ENCODE measurements at places on chromosomes 7 and 10.

- DNase-seq: no peak
Observed at GRCh38 chr7:38154278-38154677, 23.8 kb upstream of the STARD3NL start.

- no peak for DNase-seq
Observed at GRCh38 chr7:150727381-150727780, 9.8 kb upstream of the GIMAP5 start.

- no peak for DNase-seq
Observed at GRCh38 chr10:125158275-125158600, 2.1 kb downstream of the CTBP2 start.

DNA sequence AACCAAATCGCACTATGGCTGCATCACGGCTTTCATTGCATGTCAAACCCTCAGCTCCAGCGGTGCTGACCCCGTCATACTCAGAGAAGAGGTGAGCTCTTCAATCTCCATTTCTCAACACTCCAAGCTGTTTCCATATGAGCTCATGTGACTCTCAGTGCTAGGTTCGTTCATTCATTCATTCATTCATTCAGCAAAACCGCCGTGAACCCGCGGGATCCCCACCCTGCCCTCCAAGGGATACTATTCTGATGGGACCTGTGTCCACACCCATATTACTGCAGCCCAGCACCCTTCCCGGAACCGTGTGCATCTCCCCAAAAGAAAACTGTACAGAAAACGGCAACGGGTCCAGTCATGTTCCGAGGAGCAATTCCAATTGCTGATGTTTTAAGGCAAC is 184.7 kb downstream of the DIP2C start:
- no peak for DNase-seq

DNA sequence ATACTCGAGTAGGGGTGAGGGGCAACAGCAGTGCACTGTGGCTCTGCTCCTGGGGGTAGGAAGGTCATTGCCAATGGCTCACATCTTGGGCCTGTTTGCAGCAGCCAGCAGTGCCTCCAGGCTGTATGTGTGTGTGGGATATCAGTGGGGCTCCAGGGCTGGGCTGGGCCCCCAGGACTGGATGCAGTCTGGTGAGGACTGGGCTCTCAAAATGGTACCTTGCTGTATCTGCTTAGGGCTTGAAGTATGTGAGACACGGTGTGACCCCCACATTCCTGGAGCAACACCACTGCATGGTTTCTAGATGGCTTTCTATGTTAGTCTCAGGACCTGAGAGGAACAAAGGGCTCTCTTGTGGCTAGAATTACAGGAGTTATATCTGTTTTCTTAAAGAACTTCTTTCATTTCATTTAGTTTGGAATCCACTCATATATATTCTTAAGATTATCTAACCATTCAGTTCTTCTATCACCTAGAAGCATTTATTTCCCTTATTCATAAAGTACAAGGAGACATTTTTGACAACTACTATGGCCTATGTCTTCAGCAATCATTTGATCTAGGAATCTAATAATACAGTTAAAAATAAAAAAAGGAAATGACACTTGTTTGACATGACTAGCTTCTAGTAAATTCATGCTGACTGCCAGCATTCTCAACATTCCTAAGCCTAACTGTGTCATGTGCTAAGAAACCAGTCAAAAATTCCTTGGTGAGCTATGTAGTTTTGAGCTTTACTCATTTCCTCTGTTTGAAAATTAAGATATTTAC is 443.2 kb upstream of the SEMA3A start:
- peak; percentile 43 for DNase-seq

DNA sequence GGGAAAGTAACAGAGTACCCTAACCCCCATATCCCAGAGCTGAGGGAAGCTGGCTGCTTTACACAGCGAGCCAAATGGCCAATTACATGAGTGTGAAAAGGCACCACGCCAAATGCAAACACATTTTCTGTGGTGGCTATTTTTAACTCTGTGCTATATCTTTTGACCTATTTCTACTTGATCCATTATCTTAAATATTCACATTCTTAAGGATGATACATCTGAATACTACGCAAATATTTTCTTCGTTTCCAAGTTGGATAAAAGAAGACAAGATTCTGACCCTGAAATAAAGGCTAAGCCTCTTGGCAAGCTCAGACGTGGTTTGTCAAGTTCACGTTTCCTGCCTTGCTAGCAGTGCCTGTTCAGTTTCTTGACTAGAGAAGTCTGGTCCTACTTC is 146.7 kb upstream of the TMEM196 start:
- DNase-seq: peak; percentile 58

- DNase-seq: no peak
Observed at GRCh38 chr7:80181411-80181810, 46.8 kb downstream of the GNAI1 start.

GRCh38 chr7:19066170-19066569 is 51.3 kb downstream of the TWIST1 start:
- no peak for DNase-seq

GRCh38 chr10:71042699-71043098 is 154.3 kb upstream of the PCBD1 start:
- DNase-seq: no peak

- DNase-seq: no peak
Observed at GRCh38 chr10:104903433-104903832, 262.3 kb downstream of the SORCS3 start.

GRCh38 chr10:21427804-21428481 is 97.5 kb downstream of the SKIDA1 start:
- no peak for DNase-seq

DNA sequence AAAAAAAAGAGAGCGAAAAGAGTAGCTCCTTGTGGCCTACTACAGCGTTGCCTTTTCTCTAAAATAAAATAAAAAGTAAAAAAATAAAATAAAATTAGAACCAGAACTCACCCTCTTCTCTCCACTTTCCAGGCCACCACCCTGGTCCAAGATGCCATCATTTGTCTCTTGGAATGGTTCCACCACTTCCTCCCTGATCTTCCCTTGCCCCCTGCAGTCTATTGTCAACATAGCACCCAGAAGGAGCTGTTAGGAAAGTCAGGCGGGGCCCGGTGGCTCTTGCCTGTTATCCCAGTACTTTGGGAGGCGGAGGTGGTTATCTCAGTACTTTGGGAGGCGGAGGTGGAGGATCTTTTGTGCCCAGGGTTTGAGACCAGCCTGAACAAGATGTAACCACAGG is 7.6 kb upstream of the GRID2IP start:
- DNase-seq: peak; percentile 39

DNA sequence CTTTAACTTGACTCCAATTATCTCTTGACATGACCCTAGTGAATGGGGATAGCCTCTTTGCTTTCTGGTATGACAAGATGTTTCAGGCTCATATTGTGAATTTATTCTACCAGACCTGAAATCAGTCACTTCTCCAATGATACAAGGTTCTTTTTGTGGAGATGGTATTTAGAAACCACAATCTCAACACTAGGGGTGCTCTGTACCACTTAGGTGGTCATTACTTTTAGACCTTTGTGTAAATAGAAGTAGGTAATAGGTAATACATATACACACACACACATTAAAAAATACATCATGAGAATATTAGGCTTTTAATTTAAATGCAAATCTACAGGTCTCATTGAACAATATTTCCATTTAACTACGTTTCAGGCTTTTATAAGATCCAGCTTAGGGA is 199.0 kb upstream of the RHOBTB1 start:
- DNase-seq: no peak

GRCh38 chr10:3948843-3949242 is 163.8 kb upstream of the KLF6 start:
- DNase-seq: peak; percentile 39

DNA sequence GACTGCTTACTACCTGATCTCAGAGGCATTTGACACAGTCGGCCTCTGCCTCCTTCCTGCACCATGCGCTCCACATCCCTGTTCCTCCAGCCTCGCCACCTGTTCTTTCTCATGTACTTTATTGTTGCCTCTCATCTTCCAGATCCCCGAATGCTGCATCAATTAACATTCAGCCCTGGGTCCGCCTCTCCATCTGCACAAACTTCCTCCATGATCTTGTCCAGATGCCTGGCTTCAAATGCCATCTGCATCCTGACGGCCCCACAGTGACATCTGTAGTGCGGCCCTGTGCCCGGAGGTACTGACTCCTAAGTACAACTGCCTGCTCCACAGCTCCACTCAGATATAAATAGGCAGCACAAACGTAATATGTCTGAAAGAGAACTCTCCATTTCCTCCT is 51.2 kb upstream of the STK17A start:
- DNase-seq: no peak

GRCh38 chr7:84336766-84337165 is 142.2 kb upstream of the SEMA3A start:
- no peak for DNase-seq

DNA sequence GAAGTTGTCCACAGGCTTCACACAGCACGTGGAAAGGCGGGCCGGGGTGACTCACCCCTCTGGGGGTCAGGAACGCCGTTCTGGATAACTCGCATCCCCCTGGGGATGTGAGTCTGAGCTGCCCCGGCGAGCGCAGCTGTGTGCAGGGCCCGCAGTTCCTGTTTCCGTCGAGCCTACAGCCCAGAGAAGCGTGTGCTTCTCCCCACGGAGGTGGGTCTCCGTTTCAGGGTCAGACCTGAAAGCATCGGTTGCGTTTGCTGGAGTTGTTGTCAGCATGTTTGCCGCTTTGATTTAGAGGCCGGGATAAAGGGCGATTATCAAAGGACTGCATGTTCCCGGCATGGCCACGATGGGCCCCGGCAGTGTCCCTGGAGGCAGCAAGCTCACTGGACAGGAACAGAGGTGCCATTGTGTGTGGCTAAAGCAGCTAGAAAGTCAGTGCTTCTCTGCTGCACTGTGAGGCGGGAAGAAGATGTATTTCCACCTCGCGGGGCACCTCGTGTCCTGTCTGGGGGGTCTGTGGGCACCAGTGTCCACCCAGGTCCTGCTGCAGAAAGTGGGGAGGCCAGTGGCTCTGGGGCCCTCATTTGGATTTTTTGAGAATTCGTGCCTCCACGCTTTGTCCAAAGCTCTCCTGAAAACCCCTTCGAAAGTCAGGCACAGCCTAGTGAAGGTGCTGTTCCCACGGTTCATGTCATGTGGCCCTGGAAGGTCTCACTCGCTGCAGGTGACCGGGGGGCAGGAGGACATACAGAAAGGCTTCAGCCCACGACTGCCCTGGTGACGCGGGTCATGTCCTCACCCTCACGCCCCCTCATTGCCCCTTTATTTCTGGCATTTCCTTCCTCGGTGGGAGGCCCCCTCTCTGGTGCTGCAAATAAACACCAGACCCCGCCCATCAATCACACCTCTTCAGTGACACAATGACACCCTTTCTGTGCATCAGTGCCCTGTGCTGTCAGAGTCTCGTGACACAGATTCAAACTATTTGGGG is 27.4 kb upstream of the GDI2 start:
- no peak for DNase-seq

GRCh38 chr10:95408148-95408960 is 117.6 kb upstream of the PDLIM1 start:
- DNase-seq: peak; percentile 19

- peak; percentile 20 for DNase-seq
Observed at GRCh38 chr10:132229834-132230556, 43.2 kb downstream of the DPYSL4 start.

DNA sequence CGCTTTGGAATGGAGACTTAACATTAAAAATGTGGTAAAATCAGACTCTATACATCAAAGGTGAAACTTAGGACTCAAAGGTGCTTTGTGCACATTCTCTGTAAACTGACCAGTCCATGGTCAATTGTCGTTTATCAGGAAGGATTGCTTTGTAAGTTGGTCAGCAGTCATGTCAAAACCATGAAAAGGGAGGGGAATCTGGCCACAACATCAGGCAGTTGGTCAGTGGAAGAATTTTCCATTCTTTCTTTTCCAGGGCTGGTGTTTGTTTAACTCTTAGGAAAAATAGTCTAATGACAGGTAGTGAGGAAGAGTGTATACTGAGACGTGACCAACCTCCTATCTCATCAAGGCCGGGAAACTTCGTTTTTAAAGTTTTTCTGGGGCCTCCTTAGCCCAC is 226.5 kb downstream of the ADK start:
- no peak for DNase-seq

GRCh38 chr7:156566812-156567549 is 73.6 kb upstream of the RNF32 start:
- DNase-seq: no peak

DNA sequence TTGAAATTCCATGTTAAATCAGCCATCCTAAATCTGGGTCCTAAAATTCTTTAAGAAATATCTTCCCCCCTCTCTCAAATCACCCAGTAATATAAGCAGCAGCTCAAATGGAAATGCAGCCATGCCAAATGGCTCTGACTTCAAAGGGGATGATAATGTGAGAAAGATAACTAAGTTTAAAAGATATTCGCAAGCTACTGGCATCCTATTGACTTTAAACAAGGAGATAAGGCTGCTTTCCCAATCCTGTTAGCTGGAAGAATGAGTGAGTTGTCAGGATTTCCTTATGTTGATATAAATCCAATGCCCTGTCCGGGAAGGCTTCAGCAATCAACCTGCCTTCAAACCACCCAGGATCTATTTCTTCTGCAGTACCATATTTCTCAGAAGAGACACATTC is 172.0 kb downstream of the FANK1 start:
- DNase-seq: no peak

GRCh38 chr10:113381416-113381815 is 171.4 kb upstream of the HABP2 start:
- no peak for DNase-seq

GRCh38 chr7:141960687-141961422 is 12.7 kb downstream of the TAS2R38 start:
- DNase-seq: no peak
